NCI-H446 treated with DMSO at 0.1 percent for 48 hours (cell line): ENCODE measurements at places on chromosomes 1 and 21.

DNA sequence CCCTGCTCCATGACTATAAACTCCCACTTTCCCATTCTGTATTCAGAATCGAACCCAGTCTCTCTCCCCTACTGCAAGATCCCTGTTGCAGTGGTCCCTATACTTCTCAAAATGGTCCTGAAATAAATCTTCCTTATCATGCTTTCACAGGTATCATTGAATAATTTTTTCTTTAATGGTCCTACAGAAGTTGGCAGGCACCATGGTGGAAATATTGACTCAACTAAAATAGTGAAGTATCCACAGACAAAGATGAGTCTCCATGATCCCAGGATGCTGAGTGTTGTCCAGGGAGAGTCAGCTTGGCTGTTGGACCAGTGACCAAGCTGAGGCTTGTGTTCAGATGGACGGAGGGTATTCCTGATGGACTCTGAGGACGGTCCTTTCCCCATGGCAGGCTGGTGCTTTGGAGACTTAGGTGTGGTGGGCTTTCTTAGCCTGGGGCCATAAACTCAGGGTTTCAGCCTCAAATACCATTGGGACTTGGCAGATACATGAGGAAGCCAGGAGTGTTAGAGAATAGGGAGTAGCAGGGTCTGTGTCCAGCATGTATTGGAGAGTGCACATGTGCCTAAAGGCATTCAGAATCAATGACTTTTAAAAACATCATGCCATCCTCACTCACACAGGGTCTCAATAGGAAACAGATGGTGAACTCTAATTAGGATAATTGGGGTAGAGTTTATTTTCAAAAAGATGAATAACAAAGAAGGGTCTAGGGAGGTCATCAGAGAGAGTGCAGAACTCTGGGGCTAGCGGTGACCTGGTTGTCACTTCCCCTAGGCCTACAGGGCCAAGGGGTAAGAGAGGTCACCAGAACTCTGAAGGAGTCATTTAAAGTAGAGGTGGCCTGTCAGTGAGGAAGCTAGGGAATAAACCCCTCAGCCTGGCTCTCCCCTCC, 19.8 kb downstream of the TINAGL1 start:
- no peak for DNase-seq

DNA sequence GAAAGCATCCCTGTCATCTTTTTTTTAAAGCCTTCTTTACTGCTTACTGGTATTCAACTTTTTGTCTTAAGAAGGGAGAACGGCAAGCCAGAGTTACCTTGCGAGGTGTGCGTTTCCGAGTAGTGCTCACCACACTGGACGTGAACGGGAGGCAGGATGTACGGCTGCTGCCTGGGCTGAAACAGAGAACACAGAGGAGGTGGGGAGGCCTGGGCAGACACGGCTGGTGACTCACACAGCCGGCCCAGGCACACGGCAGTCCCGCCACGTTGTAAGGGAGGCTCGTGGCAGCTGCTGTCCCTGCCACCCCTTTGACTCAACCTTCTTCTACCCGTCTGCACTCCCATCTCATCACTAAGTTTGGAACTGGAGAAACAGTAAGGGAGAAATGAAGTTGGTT, 105.8 kb downstream of the SMYD2 start:
- no peak for DNase-seq

DNA sequence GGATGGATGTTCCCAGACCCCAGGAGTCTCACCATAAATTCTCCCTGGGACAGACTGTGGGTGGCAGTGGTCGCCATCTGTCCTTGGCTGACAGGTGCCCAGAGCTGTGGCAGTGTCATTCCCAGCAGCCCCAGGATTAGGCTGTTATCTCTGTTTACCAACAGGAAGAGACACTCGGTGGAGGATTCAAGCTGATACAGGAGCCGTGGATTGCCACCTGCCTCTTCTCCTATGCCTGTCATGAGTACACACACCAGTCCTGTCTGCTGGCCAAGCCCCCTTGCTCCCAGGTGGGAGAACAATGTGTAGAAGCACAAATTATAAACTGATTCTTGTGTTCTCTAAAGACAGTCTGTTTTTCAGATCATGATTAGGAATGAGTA, 152.6 kb downstream of the ETS2 start:
- no peak for DNase-seq

GRCh38 chr1:21152423-21153100, 24.1 kb downstream of the EIF4G3 start:
- DNase-seq, result no peak

GRCh38 chr1:31878058-31878457, 60.1 kb downstream of the PTP4A2 start:
- DNase-seq, result no peak
